ENCODE measurements at places on chromosomes 1 and 21.

DNA sequence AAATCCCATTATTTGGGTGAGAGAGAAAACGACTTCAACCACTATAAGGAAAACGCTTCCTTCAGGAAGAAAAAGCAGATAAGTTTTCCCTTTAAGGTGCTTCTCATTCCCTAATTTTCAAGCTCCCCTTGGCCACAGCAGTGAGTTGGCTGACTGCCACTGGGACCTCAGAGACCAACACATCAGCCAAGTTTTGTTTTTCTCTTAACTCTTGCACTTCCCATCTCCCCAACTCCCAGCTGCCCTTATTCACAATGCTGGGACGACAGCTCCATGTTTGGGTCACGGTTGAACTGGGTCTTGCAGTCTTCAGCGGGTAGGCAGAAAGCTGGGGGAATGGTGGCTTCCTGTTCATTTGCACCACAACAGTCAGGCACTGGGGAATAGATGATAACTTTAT lies 18.9 kb downstream of the SGIP1 start:
- no peak for DNase-seq

- DNase-seq, result no peak
Measured at GRCh38 chr1:220655961-220656740, 34.0 kb upstream of the C1orf115 start.

DNA sequence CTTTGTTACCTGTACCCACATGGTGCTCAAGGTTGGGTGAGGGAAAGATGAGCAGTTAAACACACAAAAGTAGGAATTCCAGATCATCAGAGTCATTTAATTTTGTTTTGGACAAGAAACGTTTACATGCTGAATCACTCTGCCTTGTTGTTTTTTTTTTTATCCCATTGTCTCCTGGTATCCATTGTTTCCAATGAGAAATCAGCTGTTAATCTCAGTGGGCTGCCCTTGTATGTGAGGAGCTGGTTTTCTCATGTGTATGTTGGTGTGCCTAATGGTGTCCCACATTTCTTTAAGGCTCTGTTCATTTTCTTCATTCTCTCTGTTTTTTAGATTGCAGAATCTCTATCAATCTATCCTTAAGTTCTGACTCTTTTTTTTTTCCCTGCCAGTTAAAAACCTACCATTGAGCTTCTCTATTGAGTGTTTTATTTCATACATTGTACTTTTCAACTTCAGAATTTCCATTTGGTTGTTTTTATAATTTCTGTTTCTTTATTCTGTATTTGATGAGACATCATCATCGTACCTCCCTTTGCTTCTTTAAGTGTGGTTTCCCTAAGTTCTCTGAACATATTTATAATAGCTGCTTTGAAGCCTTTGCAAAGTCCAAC lies 8.8 kb upstream of the OBSCN start:
- DNase-seq, result no peak

DNA sequence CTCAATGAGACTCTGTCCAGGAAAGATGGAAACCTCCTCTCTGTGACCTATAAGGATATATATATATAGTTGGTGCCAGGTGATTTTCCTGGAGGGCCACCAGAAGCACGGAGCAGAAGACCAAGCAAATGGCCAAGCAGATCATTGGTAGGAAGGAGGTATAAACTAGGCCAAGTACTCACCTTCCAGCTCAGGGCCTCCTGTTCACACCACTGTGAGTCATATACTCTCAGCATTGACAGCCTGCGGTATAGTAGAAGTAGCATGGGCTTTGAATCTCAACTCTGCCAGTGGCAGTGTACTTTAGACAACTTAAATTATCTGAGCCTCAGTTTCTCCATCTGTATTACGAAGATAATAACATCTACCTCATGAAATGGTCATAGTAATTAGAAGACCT lies 15.4 kb downstream of the IL12RB2 start:
- no peak for DNase-seq

- DNase-seq, result no peak
Measured at GRCh38 chr1:54105080-54105479, 47.7 kb downstream of the CDCP2 start.

GRCh38 chr1:95021119-95021518 lies 51.6 kb downstream of the ALG14 start:
- DNase-seq, result no peak

DNA sequence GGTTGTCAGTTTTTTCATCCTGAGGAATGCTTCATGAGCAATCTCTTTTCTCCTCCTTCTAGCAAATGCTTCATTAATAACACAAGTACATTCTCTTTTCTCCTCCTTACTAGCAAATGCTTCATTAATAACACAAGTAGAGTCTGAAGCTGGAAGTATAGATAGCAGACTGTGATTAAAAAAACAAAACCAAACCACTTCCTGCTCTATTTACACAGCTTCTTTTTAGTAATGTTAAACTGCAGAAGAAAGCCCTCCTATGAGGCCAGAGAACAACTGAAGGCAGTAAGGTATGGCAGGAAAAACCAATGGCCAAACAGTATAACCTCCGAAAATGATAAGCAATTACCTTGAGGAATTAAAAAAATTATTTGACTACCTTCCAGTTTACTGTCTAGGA lies 90.1 kb downstream of the ZSWIM5 start:
- no peak for DNase-seq

- DNase-seq, result no peak
Measured at GRCh38 chr1:232835166-232835565, 29.9 kb downstream of the MAP10 start.

- no peak for DNase-seq
Measured at GRCh38 chr1:20715406-20715805, 2.4 kb downstream of the KIF17 start.

GRCh38 chr1:245771511-245772281 lies 616.9 kb downstream of the KIF26B start:
- DNase-seq, result no peak

DNA sequence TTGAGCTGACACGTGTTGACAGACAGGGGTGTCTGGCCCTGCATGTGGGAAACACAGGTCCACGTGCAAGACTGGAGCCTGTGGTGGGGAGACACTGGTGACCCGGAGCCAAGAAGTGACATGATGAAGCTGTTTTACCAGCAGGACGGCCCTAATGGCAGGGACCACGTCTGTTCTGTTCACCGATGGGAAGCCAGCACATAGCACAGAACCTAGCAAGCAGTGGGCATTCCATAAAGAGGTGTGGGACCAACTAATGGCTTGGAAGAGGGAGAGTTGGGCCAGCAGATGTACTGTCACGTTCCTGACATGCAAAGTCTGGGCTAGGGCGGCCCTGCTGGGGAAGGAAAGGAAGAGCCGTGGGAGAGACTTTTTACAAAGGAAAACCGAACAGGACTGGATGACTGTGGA lies 15.3 kb downstream of the NAV1 start:
- DNase-seq, result no peak

DNA sequence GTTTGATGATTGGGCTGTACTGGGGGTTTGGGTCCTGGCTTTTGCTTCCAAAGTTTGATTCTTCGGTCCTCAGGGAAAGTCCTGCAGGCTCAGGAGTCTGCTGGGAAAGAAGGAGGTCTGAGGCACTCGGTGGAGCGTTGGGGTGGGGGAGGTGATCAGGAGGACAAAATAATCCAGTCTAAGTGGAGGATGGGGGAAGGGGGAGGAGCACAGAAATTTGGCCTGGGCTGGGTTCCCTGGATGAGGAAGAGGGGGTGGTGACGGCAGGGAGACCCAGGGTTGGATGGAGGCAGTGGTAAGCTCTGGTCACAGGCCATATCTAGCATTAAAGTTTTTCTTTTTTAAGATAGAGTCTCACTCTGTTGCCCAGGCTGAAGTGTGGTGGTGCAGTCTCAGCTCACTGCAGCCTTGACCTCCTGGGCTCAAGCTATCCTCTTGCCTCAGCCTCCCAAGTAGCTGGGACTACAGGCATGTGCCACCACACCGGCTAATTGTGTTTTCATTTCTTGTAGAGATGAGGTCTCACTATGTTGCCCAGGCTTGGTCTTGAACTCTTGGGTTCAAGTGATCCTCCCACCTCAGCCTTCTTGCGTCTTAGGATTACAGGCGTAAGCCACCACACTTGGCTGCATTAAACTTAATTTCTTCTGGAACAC lies 6.8 kb downstream of the SH2D2A start:
- no peak for DNase-seq

DNA sequence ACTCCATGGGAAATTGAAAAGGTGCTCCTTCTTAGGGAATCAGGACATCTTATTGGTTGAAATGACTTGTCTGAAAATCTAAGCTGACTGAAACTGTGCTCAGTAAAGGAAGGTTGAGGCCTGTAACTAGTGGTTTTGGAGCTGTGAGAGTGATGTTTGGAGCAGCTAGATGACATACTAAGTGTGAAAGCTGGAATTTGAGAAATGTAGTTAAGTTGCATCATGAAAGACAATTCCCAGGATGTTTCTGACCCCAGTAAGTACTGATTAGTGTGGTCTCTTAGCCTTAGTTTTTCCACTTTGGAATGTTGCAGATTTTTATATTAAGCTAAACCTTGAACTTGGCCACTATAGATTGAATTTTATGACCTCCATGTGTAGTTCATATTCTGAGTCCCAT lies 154.9 kb downstream of the PAPPA2 start:
- no peak for DNase-seq

DNA sequence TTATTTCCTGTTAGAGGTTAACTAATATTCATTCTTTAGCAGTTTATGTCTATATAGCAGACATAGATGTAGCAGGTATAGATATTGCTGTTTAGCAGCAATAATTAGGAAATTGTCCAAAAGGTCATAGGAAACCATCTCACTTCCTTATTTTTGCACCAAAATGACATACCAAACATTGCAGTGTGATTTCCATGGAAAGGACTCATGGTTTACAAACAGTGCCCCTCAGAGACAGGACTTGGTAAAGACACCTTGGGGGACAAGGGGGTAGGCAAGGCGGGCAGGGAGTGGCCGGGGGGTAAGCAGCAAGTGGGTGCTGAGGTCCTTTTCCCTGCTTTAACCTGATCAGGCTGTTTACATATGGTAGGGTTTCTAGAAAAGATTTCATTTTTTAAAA lies 30.5 kb downstream of the BATF3 start:
- DNase-seq, result peak; percentile 40

Data from NCI-H1092 treated with DMSO at 0.1 percent for 48 hours (cell line).